ENCODE measurements at places on chromosomes 16 and 17.
A peak's percentile ranks its signal among the peaks of the same experiment; 100 is the strongest.

DNA sequence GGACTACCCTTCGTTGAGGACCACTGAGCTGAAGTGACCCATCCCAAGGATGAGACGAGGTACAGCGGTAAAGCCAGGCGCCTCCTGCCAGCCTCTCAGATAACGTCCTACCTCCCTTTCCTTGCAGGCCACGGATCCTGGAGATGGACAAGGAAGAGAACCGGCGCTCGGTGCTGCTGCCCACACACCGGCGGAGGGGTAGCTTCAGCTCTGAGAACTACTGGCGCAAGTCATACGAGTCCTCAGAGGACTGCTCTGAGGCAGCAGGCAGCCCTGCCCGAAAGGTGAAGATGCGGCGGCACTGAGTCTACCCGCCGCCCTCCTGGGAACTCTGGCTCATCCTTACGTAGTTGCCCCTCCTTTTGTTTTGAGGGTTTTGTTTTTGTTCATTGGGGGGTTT lies 17.3 kb upstream of the LLGL1 start:
- no peak for DNase-seq

DNA sequence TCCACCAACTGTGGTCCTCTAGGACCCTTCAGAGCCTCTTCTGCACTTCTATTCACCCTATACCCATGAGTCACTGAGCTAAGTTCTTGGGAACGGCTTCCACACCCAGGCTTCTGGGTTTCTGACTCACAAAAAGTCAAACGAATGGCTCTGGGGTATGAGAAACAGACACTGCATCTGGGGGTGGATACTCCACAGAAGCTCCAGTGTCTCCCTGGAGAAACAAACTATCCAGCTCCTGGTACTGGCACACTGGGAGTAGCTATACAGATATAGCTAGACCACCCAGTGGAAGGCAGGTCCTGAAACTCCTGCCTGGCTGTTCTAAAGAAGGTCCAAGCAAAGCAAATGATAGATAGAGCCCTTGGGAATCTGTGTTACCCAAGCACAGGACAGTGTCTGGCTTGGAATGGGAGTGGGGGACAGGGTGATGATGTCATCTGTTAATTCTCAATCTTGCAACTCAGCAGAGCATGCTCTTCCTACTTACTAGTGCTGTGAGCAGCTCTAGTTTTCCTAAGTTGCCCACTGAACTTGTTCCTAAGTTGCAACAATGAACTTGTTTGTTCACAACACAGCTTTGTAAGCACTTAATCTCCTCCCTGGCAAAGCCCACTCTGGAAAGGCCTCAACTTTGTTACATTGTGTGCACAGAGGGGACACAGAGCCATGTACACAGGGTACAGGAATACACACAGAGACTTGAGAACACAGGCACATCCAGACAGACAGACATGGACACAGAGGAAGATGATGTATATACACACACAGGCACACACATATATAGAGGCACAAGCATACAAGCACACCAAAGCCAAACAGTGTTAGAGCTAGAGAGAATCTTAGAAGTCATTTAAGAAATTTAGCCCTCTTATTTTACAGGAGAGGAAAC lies 6.7 kb downstream of the MMP28 start:
- no peak for DNase-seq

DNA sequence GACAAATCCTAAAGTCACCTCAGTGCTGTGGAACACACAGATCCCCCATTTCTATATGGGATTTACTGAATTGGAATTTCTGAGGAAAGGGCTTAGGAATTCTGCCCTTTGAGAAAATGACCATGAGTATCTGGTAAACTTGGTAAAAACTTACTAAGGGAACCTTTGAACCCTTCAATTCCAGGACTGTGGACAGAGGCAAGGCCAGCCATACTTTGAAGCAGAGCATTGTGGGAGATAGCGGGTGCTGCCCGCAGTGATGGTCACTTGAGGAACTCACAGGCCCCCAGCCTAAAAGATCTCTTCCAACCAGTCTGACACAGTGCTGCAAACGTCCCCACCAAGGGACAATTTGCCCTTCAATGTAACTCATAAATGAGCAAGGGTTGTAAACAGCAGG lies 61.4 kb downstream of the IRX6 start:
- no peak for DNase-seq

- no peak for DNase-seq
Measured at GRCh38 chr16:19697756-19698318, 20.2 kb downstream of the KNOP1 start.

- no peak for DNase-seq
Measured at GRCh38 chr16:25613931-25614330, 77.8 kb upstream of the HS3ST4 start.

DNA sequence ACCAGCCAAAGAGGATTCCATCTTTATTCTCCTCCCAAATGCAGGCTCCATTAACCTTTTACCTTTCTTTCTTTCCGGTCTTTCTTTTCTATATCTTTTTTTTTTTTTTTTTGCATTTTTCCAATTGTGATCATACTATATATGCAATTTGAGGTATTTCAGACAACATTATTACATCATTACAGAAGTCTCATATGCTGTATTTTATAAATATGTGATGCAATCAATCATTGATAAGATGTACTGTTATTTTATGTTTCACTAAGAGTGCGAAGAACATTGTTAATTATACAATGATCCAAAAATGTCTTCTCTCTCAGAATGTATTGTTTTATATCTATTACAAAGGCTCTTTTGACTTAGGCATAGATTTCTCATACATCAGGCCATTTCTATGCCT lies 683.1 kb downstream of the WWOX start:
- no peak for DNase-seq

GRCh38 chr17:74259667-74260524 lies 14.1 kb upstream of the DNAI2 start:
- DNase-seq: no peak

GRCh38 chr17:78168242-78168902 lies at the start of gene SYNGR2:
Gene SYNGR2 (plus strand): TSS chr17:78168581. CDS start chr17:78168617, 36 bp downstream.
- DNase-seq: peak; percentile 83

GRCh38 chr17:78252111-78252634 lies 20.7 kb downstream of the TMEM235 start:
- peak; percentile 34 for DNase-seq

GRCh38 chr17:750431-751037 lies 1.5 kb downstream of the GEMIN4 start:
- DNase-seq: no peak

DNA sequence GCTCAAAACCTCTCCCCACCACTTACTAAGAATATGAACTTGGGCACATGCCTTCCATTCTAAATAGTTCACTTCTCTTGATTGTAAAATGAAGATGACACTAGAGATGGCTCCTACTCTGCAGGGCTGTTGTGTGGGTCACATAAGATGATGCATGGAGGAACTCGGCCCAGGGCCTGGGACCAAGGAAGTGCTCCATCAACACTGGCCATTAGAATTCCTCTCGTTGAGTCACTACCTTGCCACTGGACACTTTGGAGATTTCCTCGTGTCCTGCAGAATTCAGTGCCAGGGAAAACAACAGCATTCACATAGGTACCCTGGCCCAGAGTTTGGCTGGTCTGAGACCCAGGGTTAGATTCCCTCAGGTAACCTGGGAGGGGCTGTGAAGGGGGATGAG lies 18.6 kb downstream of the HNF1B start:
- no peak for DNase-seq

- no peak for DNase-seq
Measured at GRCh38 chr17:63537001-63537400, 13.3 kb upstream of the DCAF7 start.

GRCh38 chr17:73998653-73999645 lies 204.5 kb upstream of the RPL38 start:
- DNase-seq: peak; percentile 39

DNA sequence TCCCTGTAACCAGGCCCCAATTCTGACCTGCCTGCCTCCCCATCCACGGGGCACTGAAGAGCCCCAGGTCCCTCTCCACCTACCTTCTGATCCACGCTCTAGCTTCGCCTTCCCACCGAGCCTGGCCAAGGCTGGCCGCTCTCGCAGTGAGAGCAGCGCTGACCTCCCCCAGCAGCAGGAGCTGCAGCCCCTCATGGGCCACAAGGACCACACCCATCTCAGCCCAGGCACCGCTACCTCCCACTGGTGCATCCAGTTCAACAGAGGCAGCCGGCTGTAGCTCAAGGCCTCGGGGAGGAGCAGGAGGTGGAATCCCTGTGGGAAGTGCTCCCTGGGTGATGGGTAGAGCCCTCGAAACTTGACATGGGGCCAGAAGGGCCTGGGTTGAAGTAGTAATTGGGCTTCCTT lies 8.4 kb upstream of the PLEKHG4 start:
- no peak for DNase-seq

GRCh38 chr17:4908301-4908700 lies 5.4 kb upstream of the CHRNE start:
- no peak for DNase-seq

- no peak for DNase-seq
Measured at GRCh38 chr16:83010776-83011720, 384.3 kb downstream of the CDH13 start.

DNA sequence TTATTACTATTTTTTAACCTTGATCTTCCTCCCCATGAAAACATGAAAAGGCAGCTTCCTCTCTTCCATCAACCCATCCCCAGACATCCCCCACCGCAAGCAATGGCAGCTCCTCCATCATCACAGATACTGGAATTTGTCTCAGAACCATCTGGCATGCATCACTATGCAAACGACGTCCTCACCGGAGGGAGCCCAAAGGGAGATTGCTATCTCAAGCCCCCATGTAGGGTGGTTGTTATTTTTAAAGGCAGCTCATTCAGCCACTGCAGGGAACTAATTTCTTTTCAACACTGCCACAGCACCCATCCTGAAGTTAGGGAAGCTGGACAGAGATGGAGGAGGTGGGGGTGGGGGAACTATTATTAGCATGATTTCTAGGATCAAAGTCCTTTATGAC lies 222.5 kb downstream of the FOXL1 start:
- DNase-seq: no peak

- peak; percentile 33 for DNase-seq
Measured at GRCh38 chr17:43576563-43577229, 30.6 kb upstream of the ETV4 start.

DNA sequence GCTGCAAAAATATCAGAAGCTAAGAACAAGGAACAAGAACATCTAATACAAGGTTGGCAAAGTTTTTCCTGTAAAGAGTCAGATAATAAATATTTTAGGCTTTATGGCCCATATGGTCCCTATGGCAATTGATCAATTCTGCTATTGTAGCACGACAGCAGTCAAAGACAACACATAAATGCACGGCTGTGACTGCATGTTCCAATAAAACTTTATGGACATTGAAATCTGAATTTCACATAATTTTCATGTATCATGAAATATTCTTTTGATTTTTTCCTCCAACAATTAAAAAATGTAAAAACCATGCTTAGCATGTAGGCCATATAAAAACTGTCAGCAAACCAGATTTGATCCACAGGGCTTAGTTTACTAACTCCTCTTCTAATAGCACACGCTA lies 10.5 kb upstream of the RNF43 start:
- DNase-seq: no peak

All from stimulated activated CD8-positive, alpha-beta memory T cell treated with anti-CD3 and anti-CD28 coated beads, Interleukin-7, amount 100 ng/mL, for 4 hours (primary cell).